ENCODE measurements at places on chromosomes 13 and 19.

GRCh38 chr19:45444318-45445041 lies 20.8 kb upstream of the ERCC1 start:
- peak; percentile 74 for DNase-seq

- no peak for DNase-seq
Observed at GRCh38 chr13:112545856-112546255, 42.1 kb downstream of the TUBGCP3 start.

DNA sequence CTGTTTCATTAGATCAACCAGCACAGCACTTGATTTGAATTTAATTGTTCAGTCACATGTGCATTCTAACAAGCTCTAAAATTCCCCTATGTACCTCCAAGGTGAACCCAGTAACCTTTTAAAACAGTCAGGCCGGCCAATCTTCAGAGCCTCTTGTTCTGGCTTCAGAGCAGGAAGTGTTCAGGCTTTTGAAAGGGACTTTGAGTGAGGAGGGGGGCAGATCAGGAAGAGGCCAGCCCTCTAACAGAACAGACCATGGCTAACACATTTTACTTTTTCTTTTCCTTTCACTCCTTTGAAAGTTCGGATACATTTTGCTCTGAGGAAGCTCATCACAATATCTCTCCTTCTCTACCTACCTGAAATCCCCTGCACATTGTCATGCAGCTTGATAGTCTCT lies 390.3 kb downstream of the TBC1D4 start:
- DNase-seq = no peak

DNA sequence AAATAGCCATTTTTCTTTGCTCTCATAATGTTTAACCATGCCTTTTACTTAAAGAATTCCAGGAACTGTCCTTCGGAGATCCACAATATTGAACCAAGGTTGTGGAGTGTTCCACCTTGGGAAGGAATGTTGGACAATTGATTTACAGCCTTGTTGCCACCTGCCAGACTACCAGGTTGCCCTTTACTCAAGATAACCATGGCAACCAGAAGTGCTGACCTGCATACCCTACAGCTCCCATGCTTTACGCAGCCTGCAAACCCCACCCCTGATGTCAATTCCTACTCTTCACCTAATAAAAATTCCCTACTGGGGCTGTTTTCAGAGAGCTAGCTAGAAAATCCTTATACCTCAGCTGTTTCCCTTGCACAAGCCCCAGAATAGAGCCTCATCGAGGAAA lies 151.0 kb upstream of the RXFP2 start:
- no peak for DNase-seq

DNA sequence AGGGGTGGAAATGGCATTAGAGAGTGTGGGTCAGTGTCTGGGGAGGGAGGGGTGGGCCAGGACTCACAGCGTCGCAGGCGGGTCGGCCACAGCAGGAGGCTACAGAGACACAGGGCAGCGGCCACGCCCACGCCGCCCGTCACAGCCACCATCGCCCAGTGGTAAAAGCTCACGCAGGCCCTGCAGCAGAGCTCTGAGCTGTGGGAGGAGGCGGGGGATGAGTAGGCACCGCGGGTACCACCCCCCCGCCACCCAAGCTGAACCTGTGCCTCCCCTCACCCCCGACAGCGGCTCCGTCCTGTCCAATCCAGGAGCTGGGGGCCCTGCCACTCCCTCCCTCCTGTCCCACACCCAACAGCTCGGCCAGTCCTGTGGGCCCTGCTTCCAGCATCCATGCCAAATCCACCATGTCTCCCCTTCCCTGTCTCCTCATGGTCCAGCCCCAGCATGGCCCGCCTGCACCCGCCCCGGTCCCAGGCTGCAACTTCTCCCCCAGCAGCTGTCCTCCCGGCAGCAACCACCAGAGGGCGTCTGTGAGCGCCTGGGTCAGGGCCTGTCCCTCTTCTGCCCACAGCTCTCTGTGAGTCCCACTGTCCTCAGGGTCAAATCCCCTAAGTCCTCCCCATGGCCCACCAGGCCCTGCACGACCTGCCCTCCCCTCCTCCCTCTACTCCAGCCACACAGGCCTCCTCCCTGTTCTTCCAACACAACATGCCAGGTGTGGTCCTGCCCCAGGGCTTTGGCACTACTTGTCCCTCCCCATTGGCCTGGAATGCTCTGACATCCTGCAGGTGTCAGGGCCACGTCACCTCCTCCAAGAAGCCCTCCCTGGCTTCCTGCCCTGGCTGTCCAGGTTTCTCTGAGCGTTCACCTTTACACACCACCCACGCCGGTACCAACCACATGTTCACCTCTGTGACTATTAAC lies 6.0 kb downstream of the TEKTIP1 start:
- no peak for DNase-seq

- DNase-seq = no peak
Observed at GRCh38 chr13:87311165-87311564, 360.0 kb upstream of the SLITRK5 start.

DNA sequence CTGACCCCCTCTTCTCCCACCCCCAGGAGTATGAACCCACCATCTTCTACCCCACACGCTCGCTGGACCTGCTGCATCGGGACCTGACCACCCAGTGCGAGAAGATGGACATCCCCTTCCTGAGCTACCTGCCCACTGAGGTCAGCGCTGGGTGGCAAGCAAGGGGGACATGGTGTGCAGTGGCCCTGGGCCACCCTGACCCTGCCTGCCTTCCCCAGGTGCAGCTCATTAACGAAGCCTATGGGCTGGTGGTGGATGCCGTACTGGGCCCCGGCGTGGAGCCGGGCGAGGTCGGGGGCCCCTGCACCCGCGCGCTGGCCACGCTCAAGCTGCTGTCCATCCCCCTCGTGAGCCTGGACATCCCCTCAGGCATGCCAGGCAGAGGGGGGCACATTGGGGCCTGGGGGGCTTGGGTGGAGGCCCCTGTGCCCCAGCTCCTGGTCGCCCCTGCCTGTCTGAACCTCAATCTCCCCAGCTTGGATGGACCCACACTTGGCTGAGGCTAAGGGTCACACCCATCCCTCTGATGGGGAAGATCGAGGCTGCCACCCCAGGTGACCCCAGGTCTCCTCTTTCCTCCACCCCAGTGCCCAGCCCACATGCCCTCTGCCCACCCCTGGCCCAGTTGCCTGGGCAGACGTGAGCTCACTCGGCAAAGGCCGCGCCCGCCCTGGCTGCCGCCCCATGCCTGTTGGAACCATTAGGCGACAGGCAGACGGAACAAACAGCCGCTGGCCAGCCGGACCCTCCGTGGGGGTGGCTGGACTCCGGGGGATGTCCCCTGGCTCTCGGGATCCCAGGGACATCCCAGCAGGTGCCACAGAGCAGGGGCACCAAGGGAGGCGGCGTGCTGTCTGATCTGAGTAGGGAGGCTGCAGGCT lies 2.5 kb upstream of the CILP2 start:
- no peak for DNase-seq

DNA sequence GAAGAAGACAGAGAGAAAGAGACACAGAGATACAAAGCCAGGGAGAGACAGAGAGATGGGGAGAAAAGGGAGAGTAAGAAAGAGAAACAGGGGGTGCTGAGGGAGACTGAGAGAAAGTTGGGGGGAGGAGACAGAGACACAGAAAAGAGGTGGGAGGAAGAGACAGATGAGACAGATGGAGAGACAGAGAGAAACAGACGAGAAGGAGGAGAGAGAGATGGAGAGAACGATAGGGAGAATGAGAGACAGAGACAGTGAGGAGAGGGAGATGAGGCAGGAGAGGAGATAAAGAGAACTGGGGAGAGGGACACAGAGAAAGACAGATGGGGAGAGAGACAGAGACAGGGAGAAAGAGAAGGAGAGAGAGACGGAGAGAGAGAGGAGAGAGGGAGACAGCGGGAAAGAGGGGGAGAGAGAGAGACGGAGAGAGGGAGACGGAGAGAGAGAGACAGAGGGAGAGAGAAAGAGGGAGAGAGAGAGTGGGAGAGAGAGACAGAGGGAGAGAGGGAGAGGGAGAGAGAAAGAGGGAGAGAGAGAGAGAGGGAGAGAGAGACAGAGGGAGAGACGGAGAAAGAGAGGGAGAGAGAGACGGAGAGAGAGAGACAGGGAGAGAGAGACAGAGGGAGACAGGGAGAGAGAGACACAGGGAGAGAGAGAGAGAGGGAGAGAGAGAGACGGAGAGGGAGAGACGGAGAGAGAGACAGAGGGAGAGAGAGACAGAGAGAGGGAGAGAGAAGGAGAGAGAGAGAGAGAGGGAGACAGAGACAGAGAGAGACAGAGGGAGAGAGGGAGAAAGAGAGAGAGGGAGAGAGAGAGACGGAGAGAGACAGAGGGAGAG lies 12.6 kb downstream of the JOSD2 start:
- DNase-seq = no peak

DNA sequence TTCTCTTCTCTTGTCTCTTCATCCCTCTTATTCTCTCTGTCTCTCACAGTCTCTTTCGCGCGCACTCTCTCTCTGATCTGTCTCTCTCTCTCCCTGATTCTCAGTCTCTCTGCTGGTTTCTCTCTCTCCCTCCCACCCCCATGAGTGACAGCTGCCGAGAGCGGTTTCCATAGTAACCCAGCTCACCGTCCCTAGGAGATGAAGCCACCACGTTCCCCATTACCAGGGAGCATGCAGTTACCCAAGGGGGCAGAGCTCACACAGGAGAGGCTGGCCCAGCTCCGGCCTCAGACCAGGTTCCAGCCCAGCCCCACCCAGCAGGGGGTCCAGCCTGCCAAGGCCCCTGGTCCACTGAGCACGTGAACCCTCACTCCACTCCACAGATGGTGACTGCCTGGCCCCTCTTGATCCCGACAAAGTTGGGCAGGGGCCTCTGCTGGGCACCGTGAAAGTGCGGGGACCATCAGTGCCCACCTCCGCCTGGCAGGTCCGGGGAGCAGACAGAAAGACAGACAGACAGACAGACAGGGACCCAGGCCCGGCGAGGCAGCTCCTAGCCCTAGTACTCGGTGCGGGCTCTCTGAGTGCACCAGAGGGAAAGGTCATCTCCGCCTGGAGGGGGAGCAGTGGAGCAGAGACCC lies 50.6 kb downstream of the CELF5 start:
- peak; percentile 82 for DNase-seq

- DNase-seq = no peak
Observed at GRCh38 chr13:43799191-43799590, 12.4 kb upstream of the ENOX1 start.

DNA sequence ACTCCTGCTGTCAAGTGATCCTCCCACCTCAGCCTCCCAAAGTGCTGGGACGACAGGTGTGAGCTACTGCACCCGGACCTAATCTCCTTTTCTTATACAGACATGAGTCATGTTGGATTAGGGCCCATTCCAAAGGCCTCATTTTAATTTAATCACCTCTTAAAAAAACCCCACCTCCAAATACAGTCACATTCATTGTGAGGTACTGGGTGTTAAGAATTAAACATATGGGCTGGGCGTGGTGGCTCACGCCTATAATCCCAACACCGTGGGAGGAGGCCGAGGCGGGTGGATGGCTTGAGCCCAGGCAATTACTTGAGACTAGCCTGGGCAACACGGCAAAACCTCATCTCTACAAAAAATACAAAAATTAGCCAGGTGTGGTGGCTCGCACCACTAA lies 46.6 kb downstream of the PIN1 start:
- no peak for DNase-seq

GRCh38 chr19:46753420-46754155 lies 7.3 kb upstream of the STRN4 start:
- DNase-seq = peak; percentile 44

- no peak for DNase-seq
Observed at GRCh38 chr19:50280074-50280473, 49.1 kb downstream of the KCNC3 start.

- DNase-seq = peak; percentile 94
Observed at GRCh38 chr13:25114220-25114619, 18.3 kb downstream of the PABPC3 start.

GRCh38 chr13:64471916-64472315 lies 2758.2 kb downstream of the PCDH9 start:
- peak; percentile 80 for DNase-seq

- no peak for DNase-seq
Observed at GRCh38 chr13:87887459-87888123, 216.4 kb downstream of the SLITRK5 start.

DNA sequence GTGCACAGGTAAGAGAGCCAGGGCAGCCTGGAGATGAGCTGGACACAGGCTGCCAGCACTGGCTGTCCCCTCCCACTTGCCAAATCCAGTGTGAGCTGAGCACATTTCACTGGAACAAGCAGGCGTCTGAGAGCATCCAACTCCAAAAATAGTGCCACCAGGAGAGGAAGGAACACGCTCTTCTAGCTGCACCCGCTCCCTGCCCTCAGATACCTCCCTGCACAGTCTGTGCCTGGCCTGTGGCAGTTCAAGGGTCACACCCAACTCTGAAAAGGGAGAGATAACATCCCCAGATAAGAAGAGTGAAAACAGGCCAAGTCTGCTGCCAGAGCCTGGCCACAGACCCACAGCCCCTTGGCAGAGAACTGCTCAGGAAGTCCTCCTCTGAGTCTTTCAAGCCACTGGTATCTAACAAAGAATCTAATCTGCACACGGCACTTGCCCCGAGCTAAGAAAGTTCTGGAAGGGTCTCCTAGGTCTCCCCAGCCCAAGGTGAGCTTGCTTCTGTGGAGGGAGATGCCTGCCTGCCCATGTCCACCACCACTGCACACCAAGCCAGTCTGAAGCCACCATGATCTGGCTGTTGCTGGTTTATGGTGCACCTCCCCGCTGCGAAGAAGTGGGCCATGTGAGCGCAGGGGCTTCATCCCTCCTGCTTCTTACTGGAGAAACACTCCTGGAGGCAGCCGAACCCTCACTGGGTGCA lies 14.7 kb downstream of the ELL start:
- DNase-seq = no peak

DNA sequence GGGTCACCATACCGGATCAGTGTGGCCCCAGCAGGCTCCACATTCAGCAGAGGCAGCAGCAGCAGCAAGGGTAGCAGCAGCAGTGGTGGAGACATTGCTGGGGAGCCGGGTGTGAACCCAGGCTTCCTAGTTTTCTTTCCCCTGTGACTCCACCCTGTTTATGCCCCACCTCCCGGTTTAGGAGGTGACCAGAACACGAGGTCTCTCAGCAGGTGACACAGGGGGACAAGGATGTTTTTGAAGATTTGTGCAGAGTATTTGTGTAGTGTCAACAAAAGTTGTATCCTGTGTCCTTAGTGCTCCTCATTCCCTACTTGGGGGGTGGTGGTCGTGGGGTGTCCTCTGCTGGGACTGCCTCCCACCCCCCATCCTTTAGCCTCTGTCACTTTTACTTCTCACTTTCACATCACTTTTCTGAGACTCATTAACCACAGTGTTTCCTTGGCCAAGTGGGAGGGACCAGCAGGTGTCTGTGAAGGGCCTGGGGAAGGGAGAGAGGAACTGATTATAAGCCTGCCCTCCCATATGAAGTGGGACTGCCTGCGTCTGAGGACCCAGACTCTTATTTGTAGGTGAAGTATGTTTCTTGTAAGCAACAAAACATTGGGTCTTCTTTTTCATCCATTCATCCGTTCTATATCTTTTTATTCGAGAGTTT lies 15.6 kb upstream of the KCNC3 start:
- no peak for DNase-seq
